ENCODE measurements at places on chromosomes 7 and 10.

- no peak for DNase-seq
These were observed 38.7 kb upstream of the ARHGAP21 start for GRCh38 chr10:24762161-24762924.

- DNase-seq, result no peak
These were observed 526.1 kb downstream of the LRMDA start for GRCh38 chr10:75957314-75958120.

DNA sequence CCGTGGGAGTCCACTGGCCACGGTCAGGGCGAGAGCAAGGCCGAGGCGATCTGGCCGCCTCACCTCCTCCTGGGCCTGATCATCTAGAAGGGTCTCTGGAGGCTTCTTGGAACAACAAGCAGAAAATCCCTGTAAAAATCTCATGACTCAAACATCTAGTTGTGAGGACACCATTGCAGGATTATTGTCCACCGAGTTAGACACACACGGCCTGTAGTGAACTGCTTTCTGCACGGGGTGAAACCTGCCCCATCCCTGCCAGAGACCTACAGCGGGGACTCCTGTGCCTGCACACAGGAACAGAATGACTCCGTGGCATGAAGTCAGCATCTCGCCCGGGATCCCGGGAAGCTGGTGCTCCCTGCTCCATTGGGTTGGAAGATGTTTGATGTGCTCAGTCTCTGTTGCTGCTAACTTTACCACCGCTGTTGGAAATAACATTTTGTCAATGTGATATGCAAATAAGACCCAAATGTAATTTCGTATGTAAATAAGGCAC, 267.0 kb upstream of the TCERG1L start:
- DNase-seq, result no peak

- DNase-seq, result no peak
These were observed 11.4 kb downstream of the PWWP2B start for GRCh38 chr10:132408367-132408781.
